ENCODE measurements at places on chromosomes 12 and 14.
A peak's percentile ranks its signal among the peaks of the same experiment; 100 is the strongest.

DNA sequence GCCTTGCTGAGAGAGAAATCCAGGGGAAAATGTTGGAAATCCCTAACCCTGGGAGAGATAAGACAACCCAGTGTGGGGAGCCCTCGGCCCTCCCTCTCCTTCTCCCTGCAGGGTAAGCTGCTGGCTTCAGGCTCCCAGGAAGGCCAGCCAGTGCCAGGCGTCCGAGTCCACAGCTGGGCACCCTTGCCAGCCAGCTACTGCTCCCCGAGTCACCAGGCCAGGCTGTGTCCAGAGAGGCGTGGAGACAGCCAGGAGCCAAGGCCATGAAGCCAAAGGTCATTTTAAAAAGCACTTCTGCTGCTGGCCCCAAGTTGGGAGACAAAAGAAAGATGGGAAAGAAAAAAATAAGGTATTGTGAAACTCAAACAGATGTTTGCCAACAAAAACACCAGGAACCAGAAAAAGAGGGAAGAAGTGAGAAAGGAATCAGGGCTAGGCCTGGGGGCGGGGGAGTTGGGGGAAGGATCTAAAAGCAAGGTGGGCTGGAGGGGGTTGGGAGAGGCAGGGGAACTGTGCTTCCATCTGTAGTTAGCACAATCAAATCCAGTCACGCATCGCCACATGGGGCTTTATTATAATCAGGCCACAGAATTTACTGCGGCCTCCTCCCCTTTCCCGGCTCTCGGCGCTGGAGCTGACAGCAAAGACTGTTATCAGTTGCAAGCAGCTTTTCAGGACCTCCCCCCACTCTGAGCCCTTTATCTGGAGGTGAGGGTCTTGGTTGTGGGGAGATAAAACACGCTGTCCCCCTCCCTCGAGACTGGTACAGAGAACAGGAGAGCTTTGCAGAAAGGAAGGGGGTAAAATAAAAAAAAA, 33.5 kb downstream of the RBM19 start:
- no peak for DNase-seq

DNA sequence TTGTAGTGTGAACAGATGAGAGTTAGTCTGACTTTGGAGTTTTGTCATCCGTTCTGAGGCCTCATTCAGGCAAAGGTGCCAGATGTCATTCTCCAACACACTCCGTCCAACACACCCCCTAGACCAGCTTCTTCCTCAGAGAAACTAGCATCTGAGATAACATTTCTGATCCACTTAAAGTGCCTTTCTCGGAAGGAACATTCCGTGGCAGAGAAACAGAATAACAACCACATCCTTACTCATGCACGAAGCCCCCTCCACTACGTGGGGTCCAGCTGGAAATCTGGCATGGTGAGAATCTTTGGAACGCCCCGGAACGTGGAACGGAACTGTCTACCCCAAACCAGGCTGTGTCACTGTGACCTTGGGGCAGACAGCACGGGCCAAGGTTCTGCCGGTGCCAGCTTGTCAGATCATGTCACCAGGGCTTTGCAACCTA, 17.0 kb upstream of the BCL7A start:
- no peak for DNase-seq

- DNase-seq = no peak
Measured at GRCh38 chr12:45327823-45328383, 112.0 kb downstream of the ANO6 start.

DNA sequence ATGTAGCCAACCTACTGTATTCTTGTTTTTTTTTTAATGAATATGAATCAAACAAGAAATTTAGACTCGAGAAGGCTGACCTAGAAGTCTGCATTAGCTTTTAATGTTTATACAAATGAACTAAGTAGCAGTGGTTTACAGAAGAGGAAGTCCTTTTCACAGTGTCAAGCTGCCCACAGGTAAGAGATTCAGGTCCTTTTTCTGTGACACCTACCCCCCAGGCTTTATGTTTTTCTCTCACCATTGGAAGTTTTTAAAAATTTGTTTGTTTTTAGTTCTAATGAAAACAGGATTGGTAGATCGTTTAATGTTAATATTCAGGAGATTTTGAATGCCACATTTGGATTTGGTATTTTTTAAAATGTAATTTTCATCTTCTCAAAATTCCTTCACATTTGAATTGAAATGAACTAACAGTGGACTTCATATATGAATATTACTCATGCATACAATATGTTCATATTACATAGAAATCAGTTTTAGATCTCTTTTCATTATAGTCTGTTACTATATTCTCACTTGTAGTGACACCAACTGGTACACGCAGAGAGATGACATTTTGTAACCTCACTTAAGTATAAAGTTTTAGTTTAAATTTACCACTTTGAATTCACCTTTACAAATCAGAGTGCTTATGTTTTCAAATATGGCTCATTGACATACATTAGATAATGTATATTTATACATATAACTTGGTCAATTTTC, 29.7 kb downstream of the ATF7IP start:
- no peak for DNase-seq

DNA sequence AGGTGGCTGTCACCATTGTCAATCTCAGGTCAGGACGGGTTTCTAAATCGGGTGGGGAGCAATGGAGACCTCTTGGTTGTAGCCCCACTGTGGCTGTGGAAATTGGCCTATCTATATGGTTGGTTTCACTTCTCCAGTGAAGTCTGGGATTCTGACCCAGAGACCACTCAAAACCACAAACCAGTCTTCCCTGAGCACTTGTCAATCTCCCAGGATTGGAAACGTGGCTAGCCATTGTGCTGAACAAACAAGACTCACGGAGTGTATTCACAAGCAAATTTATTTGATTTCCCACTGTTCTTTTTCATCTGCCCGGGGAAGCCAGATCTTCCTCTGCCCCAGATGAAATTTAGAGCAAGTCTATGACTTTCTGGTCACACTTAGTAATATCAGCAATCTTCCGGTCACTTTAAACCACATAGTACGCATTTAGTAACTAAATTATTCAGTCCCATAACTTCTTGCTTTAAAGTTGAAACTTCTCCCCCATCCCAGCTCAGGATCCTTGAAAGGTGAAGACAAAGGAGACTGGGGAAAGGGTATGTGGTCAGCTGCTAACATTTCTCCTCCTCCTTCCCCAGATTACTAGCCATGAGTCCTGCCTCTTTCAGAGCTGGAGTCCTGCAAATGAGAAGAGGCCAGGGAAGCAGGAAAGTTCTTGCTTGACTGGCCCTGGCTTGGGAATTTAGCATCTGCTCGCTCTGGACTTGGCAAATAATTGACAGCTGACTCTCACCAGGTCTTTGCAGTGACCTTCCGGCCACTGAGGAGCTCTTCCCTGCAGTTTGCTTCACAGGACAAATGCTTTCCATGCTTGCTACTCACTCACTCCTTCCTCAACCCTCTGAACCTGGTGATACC, 123.2 kb upstream of the MAX start:
- no peak for DNase-seq

DNA sequence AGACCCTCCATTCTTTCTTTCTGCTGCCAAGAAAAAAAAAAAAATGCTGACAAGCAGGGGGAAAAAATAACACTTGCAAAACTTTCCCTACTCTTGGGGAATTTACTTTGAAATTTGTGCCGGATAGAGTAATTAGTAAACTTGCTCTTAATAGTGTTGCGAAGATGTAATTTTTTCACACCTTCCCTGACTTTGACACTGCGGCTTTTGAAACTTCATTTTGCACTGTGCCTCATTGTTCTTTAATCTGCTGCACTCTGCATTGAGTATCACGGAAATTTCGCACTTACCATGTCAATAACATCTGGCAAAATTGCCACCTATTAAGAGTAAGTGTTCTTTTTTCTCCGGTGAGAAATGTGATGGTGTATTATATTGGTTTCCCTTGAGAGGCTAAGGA, 596.1 kb downstream of the VRK1 start:
- DNase-seq = no peak

DNA sequence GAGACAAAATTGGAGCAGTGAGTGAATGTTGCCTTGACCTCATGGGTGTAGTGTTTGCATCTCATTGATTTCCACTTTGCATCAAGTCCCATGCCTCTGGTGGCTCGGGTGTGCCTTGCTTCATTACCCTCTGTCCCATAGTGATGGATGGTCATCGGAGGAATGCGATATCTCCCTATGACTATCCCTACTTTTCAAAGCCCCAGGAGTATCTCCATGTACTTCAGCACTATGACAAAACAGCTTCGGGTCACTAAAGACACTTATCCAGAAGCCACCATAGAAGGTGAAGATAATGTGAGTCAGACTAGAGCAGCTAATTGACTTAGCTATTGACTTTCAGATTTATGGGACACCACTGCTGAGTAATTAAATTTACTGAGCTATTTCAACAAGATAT, 355.1 kb upstream of the CCDC196 start:
- DNase-seq = no peak

GRCh38 chr12:15590180-15590826, 198.9 kb downstream of the EPS8 start:
- peak; percentile 90 for DNase-seq

DNA sequence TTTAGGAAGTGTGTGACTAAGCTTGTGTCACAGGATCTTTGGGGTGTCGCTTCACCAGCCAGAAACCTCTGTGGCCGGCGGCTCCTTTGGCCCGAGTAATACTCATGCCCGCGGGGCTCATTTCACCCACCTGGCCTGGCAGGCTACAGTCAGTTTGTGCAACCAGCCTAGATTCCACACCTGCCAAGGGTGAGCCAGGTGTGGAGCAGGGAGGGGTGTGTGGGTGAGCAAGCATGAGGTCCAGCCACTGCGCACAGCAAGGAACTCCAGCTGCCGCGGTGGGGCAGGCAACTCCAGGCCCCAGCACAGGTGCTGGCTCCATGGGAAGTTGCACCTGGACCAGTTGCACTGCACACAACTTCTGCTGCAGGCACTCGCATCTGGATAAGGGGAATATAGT, 462.3 kb upstream of the LRFN5 start:
- DNase-seq = no peak

GRCh38 chr12:76645934-76646333, 86.4 kb upstream of the OSBPL8 start:
- no peak for DNase-seq

GRCh38 chr14:45070215-45070614, 13.7 kb upstream of the PRPF39 start:
- no peak for DNase-seq

GRCh38 chr12:123717350-123717749, 5.2 kb downstream of the ATP6V0A2 start:
- DNase-seq = no peak

DNA sequence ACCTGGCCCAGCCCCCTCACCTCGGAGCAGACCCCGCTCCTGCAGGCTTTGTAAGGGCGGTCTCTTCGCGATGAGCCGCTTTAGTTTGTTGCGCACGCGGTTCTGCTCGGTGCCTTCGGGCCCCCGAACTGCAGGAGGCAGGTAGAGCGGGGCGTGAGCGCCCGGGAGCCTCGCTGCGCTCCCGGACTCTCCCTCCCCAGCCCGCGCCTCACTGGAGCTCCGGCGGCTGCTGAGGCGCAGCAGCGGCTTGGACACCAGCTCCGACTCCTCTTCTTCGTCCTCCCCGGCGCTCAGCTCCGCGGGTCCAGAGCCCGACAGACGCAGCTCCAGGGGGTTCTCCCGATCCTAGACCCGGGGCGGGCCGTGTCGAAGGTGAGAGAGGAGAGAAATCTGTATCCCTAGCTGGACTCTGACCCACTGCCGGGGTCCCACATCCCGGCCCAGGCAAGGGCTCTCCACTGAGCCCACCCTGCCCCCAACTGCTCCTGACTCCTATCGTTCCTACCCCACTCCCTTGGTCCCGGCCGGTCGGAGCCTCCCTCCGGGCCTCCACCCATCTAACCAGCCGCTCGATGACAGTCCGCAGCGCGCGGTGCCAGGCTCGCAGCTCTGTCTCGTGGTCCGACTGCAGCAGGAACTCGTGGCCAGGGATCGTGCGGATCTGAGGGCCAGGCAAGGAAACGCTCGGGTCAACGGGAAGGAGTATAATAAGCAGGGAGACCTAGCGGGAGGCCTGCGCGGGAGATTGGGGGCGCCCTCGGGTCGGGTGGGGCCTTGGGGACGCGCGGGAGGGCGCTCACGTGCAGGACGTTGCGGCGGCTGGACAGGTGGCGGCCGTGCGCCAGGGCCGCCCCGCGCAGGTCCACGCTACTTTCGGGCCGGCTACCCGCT, 4.2 kb downstream of the ARHGAP9 start:
- DNase-seq = no peak

DNA sequence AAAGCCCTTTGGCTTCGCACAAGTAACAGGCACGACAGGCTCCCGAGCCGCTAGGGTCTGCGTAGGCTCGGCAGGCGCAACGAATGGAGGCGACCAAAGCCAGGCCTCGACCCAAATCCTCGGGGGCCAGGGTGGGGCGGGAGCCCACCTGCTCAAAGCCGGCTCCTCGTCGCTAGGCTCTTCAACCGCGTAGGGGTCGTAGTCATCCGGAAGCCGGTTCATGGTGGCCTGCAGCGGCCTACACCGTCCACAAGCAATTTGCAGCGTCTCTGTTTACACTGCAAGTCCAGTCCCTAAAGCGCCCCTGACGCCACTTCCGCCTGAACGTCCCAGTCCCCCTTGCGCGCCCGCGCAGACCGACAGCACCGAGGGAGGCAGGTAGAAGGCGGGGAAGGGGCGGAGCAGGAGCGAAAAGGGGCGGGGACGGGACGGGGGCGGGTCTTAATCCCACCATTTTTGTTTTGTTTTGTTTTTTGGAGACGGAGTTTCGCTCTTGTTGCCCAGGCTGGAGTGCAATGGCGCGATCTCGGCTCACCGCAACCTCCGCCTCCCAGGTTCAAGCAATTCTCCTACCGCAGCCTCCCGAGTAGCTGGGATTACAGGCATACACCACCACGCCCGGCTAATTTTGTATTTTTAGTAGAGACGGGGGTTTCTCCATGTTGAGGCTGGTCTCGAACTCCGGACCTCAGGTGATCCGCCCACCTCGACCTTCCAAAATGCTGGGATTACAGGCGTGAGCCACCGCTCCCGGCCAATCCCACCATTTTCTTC, at the start of gene EAPP:
Gene EAPP (minus strand): TSS at position 295 of the 774 bp plus-strand sequence. CDS start 73 bp downstream, at position 222.
- DNase-seq = no peak

DNA sequence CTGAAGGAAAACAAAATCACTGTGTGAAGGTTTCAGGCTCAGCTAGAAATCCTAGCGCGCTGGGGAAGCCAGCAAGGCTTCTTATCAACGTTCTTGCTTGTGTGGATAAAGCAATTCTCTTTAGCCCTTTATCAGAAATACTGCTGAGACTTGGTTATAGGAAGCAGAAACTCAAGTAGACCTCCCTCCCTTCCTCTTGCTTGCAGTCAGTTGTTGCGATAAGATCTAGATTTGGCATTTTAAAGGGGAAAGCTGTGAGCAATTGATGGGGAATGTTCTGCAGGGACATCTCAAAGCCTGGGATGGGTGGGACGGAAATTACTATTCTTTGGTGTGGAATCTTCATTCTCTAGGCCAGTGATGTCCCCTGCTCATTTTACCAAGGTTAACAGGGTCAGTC, 76.4 kb upstream of the ANO4 start:
- no peak for DNase-seq
